ENCODE measurements at places on chromosomes 2 and 18.

GRCh38 chr2:26692279-26692896 lies at the start of gene KCNK3:
KCNK3 (plus strand) TSS chr2:26692722; CDS start chr2:26692876, 154 bp downstream.
- DNase-seq, result peak; percentile 90

DNA sequence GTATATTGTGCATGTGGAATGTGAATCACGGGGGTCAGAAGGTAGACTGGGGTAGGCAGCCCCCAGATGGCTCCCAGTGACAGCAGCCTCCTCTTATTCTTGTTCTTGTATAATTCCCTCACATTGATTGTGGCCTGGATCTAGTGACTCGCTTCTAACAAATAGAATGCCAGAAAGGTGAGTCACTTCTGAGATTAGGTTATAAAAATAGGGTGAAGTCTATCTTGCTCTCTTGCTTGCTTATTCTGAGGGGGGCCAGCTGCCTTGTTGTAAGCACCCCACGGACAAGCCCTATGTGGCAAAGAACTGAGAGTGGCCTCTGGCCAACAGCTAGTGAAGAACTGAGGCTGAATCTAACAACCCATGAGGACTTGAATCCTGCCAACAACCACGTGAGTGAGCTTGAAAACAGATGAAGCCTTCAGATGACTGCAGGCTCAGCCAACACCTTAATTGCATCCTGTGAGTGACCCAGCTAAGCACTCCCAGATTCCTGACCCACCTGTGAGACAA lies 15.6 kb upstream of the RMND5A start:
- no peak for DNase-seq

DNA sequence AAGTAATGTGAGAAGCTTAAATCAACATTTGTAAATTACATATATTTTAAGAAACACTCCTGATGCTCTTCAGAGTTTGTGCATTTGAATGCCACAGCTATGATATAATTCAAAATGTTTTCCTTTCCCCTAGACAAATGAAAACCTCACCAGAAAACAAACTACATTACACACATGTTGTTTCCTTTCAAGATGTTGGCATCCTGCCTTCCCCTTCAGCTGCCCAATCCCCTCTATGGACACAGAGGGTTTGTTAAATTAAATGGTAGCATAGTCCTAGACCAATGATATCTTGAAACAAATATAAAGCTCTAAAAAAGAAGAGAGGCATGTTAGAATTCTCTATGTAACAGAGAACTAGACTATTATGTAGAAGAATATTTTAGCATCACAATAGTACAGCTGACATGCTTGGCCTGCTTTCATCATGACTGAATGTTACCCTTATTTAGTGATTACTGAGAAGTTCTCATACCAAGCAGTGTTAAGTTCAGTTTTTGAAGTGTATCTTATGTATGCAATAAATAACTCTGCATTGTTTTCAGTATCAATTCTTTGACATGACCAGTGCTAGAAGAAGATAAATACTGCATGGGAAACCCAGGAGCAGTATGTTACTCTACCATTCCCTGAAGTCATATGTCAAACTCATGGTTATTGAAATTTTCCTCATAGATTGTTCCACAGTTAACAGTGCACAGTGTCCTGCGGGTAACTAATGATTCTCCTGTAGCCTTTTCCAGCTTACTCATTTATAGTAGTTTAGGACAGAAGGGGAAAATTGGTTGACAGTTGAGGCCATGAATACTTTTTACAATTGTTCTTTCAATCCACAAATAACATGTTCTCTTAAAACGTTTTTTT lies 316.3 kb upstream of the KCNJ3 start:
- DNase-seq, result no peak

DNA sequence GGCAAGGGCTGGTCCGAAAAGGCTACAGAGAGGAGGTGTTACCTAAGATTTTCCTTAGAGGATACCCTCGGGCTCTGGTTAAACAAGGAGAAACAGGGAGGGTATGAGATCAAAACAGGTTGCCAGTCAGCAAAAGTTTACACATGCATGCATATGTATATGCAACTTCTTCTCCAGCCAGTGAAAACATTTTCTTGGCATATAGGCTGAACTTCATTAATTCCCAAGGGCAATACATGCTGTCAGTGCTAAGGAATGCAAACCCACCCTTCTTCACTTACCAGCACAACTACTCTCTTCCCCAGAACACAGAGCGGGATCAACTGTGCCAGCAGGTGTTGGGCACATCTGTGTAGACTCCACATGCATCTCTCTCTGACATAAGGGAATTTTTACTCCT lies 176.0 kb downstream of the GFPT1 start:
- no peak for DNase-seq

DNA sequence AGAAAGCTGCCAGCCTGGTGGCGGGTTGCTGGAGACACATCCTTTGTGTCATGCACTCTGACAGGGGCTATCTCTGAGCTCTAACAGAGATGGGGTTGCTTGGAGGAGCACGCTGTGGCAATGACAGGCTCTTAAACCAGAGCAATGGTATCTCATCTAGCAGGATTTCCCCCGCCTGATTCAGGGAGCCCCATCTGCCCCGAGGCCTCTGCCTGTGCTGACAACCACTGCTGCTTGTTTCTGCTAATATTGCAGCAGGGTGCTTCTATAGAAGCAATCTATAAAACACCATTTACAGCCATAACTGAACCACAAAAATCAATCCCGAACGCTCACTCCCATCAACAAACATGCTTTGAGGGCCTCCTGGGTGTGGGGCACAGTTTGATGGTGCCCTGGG lies 12.8 kb upstream of the DNPEP start:
- peak; percentile 66 for DNase-seq

DNA sequence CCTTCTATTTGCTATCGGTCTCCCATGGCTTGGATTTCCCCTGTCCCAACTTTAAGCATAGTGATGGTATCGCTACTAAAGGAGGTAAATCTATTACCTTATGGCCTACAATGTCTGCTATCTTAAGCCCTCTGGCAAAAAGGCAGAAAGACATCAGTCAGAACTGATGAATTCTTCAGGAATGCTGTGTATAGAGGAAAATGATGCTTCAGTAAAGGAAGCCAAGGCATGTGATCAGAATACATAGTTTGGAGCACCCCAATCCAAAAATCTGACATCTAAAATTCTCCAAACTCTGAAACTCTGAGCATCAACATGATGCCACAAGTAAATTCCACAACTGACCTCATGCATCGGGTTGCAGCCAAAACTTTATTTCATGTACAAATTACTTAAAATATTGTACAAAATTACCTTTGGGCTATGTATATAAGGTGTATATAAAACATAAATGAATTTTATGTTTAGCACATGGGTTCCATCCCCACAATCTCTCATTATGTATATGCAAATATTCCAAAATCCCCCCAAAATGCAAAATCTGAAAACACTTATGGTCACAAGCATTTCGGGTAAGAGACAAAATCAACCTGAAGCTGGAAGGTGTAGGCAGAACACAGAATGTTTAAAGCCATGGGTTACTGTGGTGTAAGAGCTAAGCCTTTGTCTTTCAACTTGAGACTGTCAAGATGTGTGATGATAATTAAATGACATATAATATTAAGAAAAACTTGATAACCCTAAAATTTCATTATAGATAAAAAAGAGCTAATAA lies 66.2 kb downstream of the CUL3 start:
- no peak for DNase-seq

DNA sequence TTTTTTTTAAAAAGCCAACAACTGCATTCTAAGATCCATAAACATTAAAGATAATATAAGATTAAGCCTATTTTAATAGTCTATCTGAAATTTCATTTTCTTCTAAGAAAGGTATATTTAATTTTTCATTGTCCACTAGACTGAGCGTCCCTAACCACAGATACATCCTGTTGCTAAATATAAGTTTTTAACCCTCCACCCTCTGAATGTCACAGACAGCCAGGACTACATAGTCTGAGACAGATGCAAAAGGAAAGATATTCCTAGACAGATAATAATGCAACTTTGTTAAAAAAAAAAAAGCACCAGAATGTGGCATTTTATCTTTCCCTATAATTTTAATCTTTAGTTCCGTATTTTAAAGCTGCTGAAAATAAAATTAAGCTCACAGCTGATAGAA lies 114.6 kb downstream of the ZEB2 start:
- DNase-seq, result no peak

- DNase-seq, result no peak
Observed at GRCh38 chr2:209582281-209582680, 158.4 kb downstream of the MAP2 start.

DNA sequence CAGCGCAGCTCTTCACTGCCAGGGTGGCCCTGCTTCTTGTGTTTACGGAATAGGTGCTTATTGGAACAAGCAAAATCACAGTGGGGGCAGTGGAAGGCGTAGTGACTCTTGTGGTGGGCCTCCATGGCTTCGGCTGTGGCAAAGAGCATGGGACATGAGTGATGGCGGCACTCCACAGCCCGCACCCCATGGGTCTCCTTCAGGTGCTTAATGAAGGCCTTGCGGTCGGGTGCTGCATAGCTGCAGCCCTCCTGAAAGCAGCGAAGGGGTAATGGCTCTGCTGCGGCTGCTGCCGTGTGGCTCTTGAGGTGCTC lies 10.7 kb downstream of the ZNF142 start:
- no peak for DNase-seq

- DNase-seq, result no peak
Observed at GRCh38 chr2:7706791-7707190, 789.6 kb downstream of the RNF144A start.

DNA sequence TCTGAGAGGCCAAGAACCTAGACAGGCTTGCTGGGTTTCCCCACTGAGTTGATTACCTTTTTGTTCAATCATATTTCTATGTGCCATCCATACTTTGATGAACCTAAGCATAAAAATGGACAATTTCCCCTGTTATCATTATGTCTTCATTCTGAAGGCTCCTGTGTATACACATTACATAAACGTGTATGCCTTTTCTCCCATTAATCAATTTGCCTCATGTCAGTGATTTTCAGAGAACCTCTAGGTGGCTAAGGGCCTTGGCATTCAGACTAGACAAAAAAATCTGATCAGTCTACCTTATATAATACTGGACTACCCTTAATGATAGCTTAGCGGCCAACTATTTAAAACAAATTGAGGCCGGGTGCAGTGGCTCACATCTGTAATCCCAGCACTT lies 4.1 kb upstream of the PEX13 start:
- DNase-seq, result no peak
